ENCODE measurements at places on chromosomes 12 and 14.

GRCh38 chr14:73625706-73626105, 13.4 kb downstream of the ACOT6 start:
- DNase-seq, result no peak

DNA sequence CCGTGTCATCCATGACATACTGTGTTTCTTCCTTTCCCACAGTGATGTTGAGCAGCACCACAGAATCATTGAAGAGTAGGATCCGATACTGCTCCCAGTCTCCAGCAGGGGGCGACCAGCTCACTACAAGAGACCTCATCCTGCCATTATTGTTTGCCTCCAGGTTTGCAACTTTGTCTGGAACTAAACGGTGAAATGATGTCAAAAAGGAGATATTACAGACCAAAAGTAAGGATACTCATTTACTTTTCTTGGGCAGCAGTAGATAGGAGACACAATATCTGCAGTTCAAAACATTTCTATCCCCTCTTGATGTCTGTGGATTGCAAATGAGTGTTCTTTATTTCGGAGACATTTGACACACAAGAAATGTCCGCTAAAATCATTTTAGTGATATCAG, 47.2 kb downstream of the PTPRB start:
- DNase-seq, result peak; percentile 50

DNA sequence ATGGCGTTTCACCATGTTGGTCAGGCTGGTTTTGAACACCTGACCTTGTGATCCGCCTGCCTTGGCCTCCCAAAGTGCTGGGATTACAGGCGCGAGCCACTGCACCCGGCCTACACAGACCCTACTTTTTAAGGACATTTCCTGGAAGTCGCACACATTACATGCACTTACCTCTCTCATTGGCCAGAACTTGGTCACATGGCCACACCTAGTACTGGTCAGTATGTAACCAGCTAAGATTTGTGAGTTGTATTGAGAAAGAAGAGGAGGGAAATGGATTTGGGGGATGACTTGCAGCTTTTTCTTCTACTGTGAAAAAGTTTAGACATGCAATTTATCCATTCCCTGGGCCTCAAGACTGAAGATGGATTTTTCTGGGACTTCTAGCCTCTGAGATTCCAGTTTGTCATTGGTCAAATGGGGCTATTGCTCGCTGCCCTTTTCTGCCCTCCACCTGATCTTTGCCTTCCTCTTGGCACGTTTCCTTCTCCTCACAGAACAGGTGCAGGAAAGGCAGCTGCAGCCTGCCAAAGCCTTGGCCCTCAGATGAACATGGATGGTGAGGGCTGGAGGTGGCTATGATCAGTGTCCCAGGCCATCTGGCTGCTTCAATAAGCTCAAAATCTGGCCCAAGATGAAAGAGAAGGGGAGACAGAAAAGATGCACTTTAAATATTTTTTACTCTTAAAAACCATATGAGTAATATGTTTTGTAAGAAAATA, 7.1 kb upstream of the ZDHHC22 start:
- no peak for DNase-seq

GRCh38 chr12:43315961-43316360, 236.0 kb downstream of the ADAMTS20 start:
- no peak for DNase-seq

DNA sequence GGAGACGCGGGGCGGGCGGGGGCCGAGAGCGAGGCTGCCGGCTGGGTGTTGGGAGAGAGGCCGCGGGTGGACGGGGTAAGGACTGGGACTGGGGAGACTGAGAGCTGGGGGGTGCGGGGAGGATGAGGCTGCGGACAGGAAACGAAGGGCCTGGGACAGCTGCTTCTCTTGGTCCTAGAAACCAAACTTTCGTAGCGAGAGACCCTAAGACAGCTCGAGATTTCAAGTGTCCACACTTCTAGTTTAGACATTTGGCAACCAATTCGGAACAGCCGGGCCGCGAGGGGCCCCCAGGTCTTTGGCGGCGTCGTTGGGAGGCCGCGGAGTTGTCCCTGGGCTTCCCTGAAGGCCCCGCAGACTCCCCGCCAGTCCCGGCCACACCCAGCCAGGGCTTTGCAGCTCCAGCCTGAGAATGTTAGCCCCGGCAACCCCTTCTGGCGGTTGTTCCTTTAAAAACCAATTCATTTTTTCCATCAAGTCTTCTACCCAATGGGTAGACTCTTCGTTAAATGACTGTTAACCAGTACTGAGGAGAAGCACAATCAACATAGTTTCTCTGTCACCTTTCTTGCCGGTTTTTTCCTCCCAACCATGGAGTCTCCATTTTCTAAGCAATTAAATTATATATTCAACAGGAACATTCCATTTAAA, 11.5 kb downstream of the NKX2-1 start:
- DNase-seq, result no peak

DNA sequence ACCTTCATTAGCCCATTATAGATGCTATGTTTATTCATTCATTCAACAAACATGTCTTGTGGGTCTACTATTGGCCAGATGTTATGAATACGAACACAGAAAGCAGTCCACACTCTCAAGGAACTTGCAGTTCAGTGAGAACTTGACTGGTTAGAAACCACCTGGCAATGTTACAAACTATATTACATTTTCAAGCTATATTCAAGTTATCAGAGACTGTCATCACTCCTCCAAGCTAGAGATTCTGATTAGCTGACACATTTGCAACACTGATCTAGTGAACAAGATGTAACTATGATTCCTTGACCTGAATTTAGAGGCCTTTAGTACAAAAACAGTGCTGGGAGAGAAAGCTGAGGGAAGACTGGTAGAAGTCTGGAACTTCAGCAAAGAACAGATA, 170.7 kb upstream of the EEA1 start:
- DNase-seq, result no peak

DNA sequence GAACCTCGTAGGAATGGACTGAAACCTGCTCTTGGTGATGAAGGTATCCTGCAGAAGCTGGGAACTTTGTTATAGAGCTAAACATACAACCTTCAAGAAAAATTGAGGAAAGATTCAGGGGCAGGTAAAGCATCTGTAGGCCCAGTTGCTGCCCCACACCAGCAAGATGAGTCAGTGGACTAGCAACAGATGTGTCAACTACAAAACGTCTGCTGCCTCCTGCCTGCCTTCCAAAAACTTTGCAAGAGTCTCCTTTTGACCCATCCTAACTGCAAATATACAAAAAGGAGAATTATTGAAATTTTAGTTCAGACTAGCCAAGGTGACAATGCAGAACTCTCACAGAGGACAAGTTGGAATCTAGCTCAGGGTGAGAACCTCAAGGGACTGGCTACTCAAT, 60.9 kb upstream of the TMTC1 start:
- no peak for DNase-seq

DNA sequence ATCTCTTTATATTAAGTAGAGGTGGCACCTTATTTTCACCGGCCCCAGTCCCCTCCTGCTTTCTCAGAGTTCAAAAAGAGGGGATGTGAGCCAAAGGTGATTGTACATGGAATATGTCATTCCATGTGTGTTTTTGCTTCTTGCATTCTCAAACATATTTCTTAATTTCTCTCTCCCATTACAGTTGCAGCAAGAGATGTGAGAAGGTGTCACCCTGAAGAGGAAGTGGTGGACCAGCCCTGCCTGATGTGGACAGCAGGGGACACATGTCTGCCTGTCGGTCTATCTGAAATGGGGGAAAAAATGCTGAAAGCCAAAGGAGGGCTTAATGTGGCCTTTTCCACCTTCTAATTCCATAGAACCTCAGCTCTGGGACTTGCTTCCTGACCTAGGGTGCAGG, 1.9 kb upstream of the FOXN3 start:
- no peak for DNase-seq

GRCh38 chr14:58367296-58367695, 28.4 kb upstream of the TOMM20L start:
- no peak for DNase-seq

GRCh38 chr12:54277823-54278276, 2.1 kb downstream of the CBX5 start:
- DNase-seq, result no peak

- DNase-seq, result no peak
These were observed 52.3 kb downstream of the IRAK3 start for GRCh38 chr12:66241061-66242043.

- DNase-seq, result no peak
These were observed 4.5 kb downstream of the DDHD1 start for GRCh38 chr14:53148671-53149070.

- no peak for DNase-seq
These were observed 7.3 kb downstream of the ITGA7 start for GRCh38 chr12:55700255-55701018.

DNA sequence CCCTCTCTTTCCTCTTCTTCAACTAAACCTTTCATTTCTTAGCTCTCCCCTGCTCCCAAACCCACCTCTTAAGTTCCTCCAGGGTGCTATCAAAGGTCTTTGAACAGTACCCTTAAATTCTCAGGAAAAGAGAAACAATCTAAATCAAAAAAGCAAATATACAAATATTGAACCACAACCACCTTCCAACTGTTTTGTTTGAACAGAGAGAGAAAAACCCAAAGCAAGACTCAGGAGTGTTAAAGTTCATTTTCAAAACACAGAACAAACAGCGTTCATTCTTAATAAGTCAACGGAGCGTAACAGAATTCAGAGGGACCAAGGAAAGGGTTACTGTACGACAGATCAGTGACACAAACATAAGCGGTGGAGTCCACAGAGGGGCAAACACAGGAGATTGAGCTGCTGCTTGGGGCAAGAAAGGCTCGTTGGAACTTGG, 73.3 kb downstream of the NDUFA12 start:
- DNase-seq, result no peak

DNA sequence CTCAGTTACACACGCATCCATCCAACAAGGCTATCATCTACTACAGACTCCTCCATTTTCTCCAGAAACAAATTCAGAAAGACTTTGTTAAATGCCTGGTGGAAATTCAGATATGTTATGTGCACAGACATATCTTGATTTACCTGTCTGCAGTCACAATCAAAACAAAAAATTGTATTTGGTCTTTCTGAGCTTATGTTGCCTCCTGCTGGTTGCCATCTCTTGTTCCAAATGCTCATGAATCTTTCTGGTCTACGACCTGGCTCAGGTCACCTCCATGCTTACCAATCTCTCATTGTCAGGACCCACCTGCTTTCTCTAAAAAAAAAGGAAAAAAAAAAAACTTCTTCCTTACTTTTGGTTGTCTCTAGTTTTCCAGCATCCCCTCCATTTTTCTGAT, 169.2 kb upstream of the PLXNC1 start:
- DNase-seq, result no peak

GRCh38 chr12:24366514-24366913, 417.0 kb upstream of the SOX5 start:
- DNase-seq, result no peak

DNA sequence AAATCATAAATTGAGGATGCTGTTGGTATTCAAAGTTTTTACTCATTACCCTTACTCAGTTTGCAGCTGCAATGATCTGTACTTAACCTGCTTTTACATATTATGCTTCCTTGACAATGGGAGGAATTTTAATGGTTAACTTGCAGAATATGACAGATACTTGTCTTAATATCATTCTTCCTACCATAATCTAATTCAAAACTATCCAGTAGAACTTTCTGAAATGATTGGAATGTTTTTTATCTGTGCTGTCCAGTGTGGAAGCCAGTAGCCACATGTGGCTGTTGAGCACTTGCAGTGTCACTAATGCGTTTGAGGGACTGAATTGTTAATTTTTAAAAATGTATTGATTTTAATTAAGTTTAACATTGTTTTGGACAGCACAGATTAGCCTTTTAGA, 23.5 kb downstream of the FGFR1OP2 start:
- no peak for DNase-seq

GRCh38 chr12:34387711-34388635, 365.7 kb downstream of the ALG10 start:
- DNase-seq, result no peak

DNA sequence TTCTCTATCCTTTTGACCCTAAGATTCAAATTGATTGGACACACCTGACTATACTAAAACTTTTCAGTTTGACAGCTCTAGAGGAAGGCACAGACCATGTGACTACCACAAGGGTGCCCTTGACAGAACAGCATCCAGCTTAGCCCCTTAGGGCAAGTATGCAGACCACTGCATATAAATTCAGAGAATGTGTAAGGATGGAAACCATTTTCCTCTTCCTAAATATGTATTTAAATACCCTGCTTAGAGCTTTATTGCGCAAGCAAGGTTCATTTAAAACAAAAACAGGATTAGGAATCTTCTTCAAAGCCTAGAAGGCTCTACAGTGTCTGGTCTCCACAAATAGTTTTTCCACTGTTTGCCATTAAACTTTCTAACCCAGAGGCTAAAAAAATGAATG, 202.8 kb downstream of the MED13L start:
- DNase-seq, result no peak

DNA sequence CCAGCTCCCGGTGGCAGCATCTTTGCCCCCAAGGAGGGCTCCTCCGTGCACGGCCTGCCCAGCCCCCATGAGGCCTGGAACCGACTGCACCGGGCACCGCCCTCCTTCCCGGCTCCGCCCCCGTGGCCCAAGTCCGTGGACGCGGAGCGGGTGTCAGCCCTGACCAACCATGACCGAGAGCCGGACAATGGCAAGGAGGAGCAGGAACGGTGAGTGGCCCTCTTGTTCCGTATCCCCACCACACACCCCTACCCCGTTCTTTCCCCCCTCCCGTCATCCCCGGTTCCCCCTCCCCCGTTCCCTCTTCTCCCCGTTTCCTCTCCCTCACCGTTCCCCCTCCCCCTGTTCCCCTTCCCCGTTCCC, 28.3 kb downstream of the LRCOL1 start:
- DNase-seq, result no peak

- peak; percentile 70 for DNase-seq
These were observed 166.4 kb downstream of the SLC15A4 start for GRCh38 chr12:128657378-128657777.

DNA sequence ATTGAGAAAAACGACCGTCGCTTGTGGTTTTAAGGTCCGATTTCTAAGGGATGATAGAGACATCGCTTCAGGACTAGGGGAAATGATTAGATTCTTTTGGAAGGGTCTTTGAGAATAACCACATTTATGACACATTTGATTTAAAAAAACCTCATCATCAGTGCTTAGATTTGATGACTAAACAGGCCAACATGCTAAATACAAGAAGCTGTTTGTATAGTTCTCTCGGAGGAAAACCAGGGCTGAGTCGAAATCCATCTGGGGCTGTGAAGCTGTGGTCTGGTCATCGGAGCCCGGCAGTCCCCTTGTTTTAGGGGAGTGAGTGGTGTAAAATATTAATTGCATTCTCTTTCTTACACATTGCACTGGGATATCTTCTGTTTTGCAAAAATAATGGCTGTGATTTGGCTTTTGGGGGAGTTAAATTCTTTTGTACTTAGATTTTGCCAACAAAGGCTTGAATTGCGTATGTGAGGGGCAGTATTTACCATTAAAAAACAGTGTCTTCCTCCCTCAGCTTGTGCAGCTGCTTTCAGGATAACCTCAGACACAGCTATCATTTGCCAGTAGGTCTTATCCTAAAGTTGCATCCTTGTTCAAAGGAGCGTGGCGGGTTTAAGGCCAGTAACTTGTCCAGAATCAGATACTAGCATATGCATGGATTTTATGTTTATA, 550 bp downstream of the GNG2 start:
- no peak for DNase-seq

GRCh38 chr12:14256121-14256520, 109.4 kb upstream of the ATF7IP start:
- no peak for DNase-seq

- DNase-seq, result no peak
These were observed 64.4 kb downstream of the TMX1 start for GRCh38 chr14:51304438-51304837.

Data from NCI-H774 (cell line).